Cerebellum (tissue), 4 donors: ENCODE measurements at places on chromosomes 3 and 15.

DNA sequence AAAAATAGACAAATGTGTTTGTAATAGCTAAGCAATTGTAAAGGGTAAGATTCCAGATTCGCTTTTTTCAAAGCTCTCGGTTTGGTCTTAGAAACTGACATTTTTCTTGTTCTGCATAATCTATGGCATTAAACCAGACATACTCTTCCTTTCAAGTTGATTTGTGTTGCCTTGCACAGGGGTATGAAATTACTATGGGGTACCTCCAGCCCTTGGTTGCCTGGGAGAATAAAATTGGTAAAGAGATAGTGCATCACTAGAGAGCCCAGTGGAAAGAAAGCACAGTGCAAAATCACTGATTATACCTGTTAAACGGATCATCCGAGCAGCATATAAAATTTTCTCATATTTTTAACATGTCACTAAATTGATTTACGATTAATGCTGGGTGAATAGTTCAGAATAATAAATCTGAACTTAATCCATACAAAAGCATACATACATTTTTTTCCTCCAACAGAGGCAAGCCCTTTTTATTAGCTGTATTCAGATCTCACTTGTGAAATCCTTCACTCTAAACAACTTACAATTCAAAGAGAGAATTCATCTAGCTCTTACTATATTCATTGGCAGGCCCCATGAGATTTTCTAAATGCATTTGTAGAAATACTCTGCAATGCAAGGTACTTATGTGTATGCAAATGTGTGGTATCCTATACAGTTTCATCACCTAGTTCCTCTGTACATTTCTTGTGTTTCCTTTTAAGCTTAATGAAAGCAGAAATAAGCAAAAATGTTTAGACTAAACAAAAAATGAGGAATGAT, 224.4 kb downstream of the ROBO1 start:
- DNase-seq = no peak

GRCh38 chr3:61628636-61629035, 67.3 kb downstream of the PTPRG start:
- DNase-seq = no peak

GRCh38 chr3:25469558-25469957, 41.5 kb downstream of the RARB start:
- no peak for DNase-seq

DNA sequence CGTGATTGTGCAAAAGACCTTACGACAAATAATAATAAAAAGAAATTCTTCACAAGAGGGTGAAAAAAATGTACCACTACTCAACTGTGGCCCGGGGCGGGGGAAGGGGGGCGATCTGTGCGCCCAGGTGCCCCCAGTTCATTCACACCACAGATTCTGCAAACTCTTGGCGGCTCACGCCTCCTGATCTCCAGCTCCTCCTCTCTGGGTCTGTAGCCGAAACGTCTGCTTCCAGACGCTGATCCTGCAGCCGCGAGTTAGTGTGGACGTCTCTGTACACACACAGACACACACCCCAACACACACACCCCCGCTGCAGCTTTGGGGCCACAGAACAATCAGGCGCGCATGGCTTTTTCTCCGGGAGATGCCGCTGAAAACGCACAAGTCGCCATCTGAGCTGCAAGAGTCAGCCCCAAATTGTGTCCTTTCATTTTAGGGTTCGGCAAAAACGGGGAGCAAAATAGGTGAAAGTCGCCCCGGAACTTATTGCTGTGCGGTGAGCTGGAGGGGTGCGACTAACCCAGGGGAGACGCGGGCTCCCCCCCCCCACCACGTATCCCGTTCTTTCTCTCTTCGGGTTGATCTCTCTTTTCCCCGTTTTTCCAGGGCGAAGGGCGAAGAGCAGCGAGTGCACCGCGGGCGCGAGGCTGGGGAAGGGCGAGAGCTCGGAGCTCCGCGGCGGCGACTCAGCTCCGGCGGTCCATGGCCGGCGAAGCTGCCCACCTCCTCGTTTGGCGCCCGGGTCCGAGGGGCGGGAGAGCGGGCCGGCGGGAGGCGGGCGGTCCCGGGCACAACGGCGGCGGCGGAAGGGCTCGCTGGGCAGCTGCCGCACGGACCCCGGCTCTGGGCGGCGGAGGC, 505 bp upstream of the WNT5A start:
- no peak for DNase-seq

- DNase-seq = no peak
Measured at GRCh38 chr3:18717598-18717997, 292.5 kb upstream of the SATB1 start.

GRCh38 chr3:69751074-69751476, 11.8 kb downstream of the MITF start:
- DNase-seq = no peak

DNA sequence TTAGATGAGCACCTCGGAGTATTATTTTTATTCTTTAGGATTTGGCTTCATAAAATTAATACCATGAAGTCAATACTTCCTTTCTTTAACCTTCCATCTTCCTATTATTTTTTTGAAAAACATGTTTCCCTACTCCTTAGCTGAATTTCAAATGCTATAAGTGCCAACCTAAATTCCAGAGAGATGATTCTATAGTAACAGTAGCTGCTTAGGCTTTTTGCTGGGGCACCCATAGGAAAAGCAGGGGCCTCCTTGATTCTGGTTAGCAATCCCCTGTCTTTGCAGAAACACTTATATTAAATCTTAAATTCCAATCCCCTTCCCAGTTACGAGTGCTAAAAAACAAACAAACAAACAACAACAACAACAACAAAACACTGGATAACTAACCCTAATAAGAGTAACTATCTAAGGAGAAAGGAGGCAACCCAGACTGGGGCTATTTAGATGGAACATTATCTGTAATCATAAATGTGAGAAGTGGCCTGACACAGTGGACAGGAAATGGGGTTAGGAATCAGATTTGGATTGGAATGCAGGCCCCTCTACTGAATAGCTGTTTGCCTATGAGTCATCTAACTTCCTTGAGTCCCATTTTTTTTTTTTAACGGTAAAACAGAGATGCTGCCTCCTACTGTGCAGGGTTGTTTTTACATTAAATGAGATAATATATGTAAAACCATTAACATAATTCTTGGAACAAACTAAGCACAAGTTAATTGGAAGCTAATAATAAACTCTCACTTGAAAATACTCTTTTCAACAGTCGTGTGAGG, 148.1 kb downstream of the WDR72 start:
- DNase-seq = no peak

- peak; percentile 85 for DNase-seq
Measured at GRCh38 chr15:40941528-40942336, 11.5 kb upstream of the CHAC1 start.

DNA sequence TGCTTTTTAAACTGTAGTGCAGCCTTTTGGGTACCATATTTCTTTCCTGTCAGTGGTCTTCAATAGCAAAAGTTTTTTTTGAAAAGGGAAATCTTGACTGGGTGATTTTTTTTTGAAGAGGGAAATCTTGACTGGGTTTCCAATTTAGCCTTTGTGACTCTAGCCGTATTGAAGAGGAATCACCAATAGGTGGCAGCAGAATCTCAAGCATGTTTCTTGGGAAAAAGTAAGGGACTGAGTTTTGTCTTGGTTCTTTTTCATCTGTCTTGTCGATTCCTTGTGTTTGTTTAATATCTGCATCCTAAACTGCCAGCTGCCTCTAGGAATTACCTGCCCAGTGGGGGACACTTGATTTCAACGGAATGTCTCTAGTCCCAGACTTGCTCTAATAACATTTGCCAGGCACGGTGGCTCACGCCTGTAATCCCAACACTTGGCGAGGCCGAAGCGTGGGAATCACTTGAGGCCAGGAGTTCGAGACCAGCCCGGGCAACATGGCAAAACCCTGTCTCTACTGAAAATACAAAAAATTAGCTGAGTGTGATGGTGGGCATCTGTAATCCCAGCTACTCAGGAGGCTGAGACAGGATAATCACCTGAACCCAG, 89.2 kb downstream of the RBPMS2 start:
- peak; percentile 62 for DNase-seq

- DNase-seq = no peak
Measured at GRCh38 chr3:155859859-155860258, 5.6 kb upstream of the SLC33A1 start.

GRCh38 chr3:65178703-65179102, 490.9 kb upstream of the ADAMTS9 start:
- DNase-seq = no peak

GRCh38 chr15:45156744-45157455, 27.1 kb downstream of the DUOX1 start:
- no peak for DNase-seq

- DNase-seq = no peak
Measured at GRCh38 chr3:37891227-37891626, 29.5 kb downstream of the CTDSPL start.

DNA sequence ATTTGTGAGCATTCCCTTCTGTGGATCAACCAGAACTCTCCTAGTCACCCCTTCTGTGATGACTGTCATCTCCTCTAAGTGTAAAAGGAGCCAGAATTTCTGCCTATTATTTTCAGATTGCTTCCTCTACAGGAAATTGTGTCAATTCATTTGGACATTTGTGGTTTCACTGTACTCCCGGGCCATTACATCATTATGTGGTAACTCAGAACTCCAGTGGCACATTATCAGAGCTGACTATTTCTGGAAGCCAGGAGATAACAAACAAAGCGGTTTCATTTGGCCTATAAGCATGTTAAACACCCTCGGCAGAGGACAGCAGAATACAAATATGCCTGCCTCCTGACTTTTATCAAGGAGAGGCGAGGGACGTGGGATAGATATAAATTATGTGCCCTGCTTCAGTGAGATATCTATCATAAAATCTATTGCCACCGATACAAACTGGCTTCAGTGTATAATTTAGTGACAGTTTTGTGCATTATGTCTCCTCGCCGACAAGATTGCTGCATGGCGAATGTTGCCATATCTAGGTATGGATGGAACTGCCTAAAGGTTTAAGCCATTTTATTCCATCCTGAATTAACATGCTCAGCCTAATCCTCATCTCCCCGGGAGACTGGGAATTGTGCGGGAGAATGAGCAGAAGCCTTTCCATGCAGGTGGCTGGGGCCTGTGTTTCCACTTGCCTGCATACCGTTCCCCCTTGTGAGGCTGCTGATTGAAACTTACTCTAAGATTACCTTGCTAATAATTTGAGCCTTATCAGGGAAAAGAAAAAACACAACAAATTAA, 193.4 kb upstream of the SEMA6D start:
- no peak for DNase-seq

DNA sequence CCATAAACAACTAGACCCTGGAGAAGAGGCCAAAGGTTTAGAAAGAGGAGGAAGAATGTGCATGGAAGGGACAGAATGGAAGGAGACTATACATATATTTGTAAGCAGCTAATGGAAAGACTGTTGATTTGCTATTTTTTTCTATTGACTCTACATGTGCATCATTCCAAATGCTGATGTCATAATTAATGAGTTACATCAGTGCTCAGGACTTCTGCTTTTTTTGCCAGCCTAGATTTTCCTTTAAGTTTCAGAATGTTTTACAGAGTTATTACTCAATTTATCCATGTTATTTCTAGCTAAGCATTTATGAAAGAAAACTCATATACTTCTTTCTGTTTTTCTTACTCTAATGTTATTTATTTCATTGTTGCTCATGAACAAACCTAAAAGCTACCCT, 62.6 kb upstream of the VGLL3 start:
- DNase-seq = no peak

DNA sequence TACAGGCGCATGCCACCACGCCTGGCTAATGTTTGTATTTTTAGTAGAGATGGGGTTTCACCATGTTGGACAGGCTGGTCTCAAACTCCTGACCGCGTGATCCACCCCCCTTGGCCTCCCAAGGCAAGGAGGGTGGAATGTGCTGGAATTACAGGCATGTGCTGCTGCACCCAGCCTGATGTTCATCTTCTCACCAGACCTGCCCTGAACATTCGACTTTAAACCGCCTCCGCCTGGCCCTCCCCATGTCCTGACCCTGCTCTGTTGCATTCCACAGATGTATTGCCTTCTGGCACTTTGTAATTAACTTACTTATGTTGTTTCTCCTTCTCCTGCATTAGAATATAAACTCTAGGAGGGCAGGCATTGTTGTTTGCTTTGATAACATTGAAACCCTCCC, 102.1 kb downstream of the LINGO1 start:
- no peak for DNase-seq

DNA sequence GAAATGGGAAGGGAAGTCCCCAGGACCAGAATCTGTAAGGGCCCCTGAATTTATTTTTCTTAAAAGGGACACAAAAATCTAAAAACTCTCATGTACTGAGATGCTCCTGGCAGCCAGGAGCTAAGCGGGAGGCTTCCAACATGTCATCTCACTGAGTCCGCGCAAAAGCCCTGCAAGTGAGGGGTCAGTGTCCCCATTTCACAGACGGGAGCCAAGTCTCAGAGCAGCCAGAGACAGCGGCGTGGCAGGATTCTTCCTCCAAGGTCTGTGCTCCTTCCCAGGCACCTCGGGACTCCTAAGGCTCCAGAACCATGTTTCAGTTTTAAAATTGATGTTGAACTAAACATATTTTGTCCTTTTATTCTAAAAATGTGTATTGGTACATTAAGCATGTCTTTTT, 114.8 kb downstream of the ADCY5 start:
- DNase-seq = no peak
